ENCODE measurements at places on chromosomes 5 and 9. TPM values are rescaled to one million over a fixed set of nuclear protein-coding genes. Genes with fewer than 3 reads are reported as not detected.

The NUTM2G gene
- total RNA-seq = not detected

The TICAM2 gene
- 1.4 TPM for total RNA-seq

The BTNL3 gene
- not detected for total RNA-seq

- DNase-seq = no peak
- H3K27ac ChIP-seq = no peak overlapping the region
These were observed 56.0 kb upstream of the PTGER4 start for GRCh38 chr5:40623480-40624420.

DNA sequence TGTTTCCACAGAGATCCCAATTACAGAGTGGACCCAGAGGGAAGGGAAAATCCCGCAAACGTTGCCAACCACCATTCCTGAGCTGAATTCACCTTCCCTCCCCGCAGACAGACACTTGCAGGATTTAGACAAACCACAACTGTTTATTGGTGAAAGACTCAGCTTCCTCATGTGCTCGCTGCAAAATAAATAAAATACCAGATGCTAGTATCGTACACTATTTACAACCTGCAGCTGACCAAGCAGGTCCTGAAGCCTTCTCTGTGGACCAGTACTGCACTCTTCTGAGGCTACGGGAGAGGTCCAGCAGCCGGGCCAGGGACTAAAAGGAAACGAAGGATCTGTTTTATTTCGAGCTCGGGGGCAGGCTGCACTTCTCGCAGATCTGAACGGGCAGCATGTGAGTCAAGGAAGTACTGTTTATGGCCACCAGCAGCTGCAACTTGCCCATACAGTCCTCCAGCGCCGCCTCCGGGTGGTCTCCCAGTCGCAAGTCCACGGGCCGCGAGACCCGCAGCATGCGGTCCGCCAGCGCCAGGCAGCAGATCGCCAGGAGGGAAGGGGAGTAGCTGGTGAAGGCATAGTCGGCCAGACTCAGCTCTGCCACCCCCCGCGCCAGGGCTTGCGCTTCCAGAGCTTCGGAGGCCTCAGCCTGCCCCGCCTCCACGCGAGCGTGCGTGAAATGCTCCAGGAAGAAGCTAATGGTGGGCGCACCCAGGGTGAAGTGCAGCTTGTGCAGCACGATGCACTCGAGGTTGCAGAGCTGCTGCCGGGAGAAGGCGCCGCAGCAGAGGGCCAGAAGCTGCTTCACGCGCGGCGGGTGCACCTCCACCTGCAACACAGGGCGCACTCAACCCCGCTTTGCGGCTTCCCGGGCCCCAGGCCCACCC is 2.1 kb downstream of the CCNO start:
- peak; percentile 22 for DNase-seq
- H3K27ac ChIP-seq = no peak overlapping the region
- peaks cover 29% of the 10 kb centered on the region for H3K4me1 ChIP-seq
- H3K4me3 ChIP-seq = peak overlapping the region; percentile 92
- peaks cover 90% of the 10 kb centered on the region for H3K27me3 ChIP-seq
- H3K36me3 ChIP-seq = no peaks in the 10 kb centered on the region
